Inflammatory macrophage treated with lipopolysaccharide for 4 hours (primary cell): ENCODE measurements at places on chromosomes 13 and 19.
A peak's percentile ranks its signal among the peaks of the same experiment; 100 is the strongest.

DNA sequence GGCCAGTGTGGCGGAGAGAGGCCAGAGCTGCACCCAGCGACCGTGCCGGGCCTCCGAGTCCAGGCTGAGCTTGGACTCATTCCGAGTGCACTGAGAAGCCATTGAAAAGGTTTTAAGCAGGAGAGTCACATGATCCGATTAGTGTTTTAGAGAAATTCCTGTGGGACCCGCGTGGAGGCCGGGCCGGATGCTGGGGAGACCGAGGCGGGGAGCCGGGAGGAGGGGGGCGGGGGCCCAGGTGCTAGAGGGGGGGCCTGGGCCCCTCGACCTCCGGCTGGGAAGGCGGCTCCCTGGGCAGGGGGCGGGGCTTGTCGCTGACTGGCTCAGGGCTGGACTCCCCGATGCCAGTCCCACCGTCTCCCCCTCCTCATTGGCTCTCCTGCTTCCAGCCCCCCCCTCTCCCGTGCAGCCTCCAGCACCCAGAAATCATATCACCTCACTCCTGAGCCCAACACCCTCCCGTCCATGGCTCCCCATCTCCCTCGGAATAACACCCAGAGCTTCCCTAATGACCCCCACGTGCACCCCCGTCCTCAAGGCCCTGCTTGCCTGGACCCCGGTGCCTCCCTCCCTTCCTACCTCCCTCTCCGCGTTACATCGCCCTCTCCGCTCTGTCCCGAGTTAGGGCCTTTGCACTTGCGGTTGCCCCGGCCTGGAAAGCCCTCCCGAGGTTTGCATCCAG lies 5.2 kb upstream of the ZNF579 start:
- no peak for DNase-seq

DNA sequence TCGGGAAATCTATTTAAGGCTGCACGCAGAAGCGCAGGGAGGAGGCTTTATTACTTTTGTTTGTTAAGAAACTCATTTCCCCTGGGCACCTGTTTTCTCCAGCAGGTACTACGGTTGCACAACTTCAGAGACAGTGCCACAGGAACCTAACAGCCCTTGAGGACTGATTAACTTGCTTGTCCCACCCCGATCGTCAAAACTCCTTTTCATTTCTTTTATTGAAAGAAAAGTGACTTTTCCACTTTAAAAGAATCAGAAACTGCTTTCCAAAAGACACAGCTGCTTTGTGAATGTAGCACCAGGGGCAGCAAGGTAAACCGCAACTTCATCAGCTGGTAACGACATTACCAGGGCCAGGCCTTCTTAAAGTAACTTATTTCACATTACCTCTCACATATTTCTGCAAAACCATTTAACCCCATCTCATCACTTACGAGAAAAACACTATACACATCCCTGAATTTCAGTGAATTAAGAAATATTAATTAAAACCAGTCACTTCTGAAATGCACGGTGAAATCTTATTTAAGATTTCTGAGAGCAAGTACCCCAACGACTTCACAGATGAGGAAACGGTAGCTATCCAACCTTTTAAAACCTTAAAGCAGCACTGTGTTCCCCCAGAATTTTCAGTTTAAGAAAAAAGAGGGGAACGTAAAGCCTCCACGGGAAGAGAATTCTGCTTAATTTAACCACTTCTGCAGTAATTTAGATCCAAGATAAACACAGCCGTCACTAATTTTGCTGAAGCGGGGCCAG lies 1.4 kb downstream of the ANKRD10 start:
- no peak for DNase-seq

DNA sequence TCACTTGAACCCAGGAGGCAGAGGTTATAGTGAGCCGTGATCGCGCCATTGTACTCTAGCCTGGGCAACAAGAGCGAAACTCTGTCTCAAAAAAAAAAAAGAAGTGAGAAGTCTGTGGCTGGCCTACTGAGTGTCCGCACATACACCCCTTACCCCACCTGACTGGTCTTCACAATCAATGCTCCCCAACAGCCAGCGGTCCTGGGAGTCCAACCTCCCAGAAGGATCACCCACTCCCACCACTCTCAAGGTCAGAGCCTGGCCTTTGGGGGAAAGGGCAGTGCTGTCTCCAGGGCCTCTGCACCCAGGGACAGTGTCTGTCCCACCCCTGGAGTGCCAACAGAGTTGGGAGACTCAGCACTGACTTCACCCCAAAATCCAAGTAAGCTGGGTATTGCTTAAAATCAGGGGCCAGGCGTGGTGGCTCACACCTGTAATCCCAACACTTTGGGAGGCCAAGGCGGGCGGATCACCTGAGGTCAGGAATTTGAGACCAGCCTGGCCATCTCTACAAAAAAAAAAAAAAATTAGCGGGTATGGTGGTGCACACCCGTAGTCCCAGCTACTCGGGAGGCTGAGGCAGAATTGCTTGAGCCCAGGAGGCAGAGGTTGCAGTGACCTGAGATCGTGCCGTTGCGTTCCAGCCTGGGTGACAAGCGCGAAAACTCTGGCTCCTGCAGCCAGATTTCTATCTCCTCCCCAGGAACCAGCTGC lies 2.3 kb upstream of the CD320 start:
- DNase-seq, result no peak

DNA sequence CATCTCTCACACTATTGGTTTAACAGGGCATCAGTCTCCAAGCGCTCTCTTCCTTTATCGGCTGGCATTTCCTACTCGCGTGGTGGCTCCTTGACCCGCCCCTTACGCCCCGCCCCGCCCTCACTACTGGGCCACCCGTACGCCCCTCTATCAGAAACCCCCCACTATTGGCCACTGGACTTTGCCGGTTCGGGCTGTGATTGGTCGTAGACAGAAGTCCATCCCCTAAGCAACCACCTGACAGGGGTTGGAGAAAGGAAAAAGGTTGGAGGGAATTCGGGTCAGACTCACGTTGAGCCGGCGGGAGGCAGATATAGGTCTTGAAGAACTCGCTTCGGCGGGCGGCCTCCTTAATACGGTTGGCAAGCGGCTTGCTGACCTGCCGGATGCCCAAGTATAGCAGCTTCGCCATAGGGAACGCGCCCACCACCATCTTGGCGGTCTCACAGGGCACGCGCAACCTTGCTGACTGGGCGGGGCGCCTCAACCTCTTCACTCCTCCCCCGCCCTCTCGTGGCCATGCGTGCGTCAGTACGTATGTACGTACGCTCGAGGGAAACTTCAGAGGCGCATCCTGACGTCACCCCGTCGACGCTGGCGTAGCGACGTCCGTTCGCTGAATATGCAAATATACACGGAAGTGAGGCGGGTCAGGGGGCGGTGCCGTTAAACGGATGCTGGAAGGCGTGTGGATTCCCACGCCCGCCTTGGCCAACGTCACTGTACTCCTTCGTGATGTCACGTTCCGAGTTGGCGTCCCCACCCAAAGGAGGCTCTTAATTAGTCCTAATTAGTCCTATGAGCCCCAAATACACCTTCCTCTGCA lies at the start of gene OPA3:
Gene OPA3 (minus strand): TSS at position 471 of the 826 bp plus-strand sequence. CDS start 38 bp downstream, at position 433.
- peak; percentile 100 for DNase-seq

DNA sequence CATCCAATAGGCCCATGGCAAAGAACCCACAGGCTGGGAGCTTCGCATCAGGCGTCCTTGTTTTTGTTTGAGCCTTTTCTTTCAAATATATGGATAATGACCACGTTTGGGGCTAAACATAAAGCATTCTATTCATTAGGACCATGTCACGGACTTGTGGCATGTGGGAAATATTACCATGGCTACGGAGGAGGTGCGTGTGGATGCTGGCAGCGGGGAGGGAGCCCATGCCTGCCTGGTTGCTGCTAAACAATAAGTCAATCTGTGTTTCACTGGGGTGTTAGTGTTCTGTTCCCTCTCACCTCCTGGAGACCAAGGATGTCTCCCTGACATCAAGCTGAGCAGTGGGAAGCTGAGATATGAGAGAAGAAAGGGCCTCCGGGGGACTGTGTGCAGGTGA lies 121.1 kb downstream of the IRS2 start:
- no peak for DNase-seq

- DNase-seq, result peak; percentile 60
These were observed 35.6 kb upstream of the NANOS3 start for GRCh38 chr19:13841086-13841961.

GRCh38 chr19:690203-690602 lies 5.0 kb downstream of the PRSS57 start:
- no peak for DNase-seq

GRCh38 chr13:94128430-94128829 lies 351.1 kb downstream of the DCT start:
- no peak for DNase-seq

GRCh38 chr19:8064911-8065874 lies 12.6 kb downstream of the CCL25 start:
- DNase-seq, result peak; percentile 41

DNA sequence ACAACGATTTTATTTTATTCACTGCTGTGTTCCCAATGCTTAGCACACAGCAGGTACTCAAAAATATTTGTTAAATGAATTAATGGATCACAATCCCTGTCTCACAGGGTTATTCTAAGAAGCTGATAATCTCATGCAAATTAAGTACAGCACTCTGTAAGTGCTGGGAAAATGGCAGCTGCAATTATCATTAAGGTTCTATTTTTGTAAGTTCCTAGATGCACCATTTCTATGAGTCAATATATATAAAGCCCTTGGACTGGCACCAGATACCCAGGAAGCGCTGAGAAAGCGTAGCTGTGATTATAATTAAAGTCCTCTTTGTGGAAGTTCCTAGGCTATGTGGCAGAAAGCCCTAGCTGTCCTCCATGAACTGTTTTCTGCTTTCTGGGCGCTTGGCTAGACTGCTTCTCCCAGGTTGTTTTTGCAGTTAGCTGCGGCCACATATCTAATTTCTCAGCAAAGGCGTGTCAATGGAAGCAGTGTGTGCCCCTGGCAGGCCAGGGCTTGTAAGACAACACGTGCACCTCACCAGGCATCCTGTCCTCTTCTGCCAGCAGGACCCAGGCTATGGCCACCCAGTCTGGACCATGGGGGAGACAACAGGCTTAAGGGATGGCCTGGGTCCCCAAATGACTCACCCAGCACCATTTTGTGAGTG lies 5.2 kb upstream of the SRRM5 start:
- no peak for DNase-seq

- DNase-seq, result no peak
These were observed 147.2 kb upstream of the VSTM2B start for GRCh38 chr19:29378543-29379080.

- no peak for DNase-seq
These were observed 5.7 kb upstream of the PEX11G start for GRCh38 chr19:7494416-7495098.

- no peak for DNase-seq
These were observed 117.6 kb downstream of the GGACT start for GRCh38 chr13:100470866-100471505.

GRCh38 chr13:95704510-95704909 lies 27.6 kb downstream of the DNAJC3 start:
- no peak for DNase-seq
